Dorsolateral prefrontal cortex (tissue), 122 donors: ENCODE measurements at places on chromosomes 4 and X. TPM values are rescaled to one million over a fixed set of nuclear protein-coding genes. Genes with fewer than 3 reads are reported as not detected.

GRCh38 chr4:21795091-21795490 lies 153.5 kb downstream of the KCNIP4 start:
- no peak for DNase-seq

DNA sequence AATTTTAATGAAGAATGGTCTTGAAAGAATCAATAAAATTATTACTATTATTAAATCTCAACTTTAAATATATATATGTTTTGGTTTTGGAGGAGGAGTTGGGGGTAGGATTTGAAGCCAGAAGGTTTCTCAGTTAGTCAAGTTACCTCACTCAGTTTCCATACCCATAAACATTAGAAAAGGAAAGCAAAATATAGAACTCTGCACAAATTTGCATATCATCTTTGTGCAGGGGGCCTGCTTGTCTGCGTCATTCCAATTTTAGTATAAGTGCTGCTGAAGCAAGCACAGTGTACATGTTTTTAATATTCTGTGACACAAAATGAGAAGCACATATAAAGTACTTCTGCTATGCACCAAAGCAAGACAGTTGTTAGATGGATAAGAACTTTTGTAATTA lies 47.5 kb upstream of the SCRG1 start:
- DNase-seq = no peak

Gene MCF2
- total RNA-seq = 17.9 TPM

DNA sequence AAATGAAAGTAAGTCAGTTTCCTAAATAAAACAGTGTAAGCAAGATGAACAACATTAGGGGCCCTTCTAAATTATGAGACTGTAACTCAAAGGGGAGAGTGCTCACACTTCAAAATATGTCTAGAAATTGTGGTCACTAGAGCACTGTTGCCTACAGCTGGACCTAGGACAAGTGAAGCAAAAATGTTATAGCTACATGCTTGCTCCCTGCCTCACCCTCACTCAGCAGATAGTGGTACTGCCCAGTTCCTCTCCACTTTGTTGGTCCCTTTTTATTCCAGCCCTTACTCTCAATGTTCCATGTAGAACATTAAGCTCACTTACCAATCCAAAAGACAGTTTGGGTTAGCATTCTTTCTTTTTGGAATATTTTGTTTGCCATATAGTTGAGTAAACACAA lies 147.3 kb downstream of the GRIA3 start:
- DNase-seq = no peak

Gene ZNF630
- total RNA-seq = 7.3 TPM

DNA sequence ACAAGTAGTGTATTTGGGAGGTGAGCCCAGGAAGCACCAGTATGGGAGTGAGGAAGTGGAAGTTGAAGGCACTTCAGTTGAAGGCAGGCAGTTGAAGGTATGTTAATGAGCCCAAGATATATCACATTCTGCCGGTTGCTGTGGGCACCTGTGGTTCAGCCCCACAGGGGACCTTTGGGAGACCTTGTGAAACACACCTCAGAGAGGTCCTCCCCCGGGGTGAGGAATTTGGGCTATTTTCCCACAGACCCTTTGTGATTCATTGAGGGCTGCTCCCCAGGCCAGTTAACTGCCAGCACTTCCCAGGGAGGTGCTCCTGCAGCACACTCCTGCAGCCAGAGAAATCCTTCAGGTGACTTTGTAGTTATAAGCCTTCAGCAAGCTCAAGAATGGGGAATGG lies 45.9 kb downstream of the PTCHD1 start:
- no peak for DNase-seq

DNA sequence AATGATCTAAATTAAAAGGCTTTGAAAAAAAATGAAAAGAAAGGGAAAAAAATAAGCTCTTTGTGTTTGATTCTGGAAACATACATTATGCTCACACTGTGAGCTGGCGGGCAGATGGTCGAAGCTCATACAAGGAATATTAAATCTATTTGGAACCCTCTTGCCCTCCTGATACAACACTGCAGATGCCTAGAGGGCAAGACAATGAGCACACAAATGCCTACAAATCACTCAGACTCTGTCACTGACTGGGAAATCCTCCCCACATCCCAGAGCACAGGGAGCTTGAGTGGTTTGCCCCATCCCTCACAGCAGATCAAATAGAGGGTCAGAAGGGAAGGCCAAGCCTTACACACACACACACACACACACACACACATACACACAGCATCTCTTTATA lies 320.4 kb downstream of the HNRNPD start:
- no peak for DNase-seq

DNA sequence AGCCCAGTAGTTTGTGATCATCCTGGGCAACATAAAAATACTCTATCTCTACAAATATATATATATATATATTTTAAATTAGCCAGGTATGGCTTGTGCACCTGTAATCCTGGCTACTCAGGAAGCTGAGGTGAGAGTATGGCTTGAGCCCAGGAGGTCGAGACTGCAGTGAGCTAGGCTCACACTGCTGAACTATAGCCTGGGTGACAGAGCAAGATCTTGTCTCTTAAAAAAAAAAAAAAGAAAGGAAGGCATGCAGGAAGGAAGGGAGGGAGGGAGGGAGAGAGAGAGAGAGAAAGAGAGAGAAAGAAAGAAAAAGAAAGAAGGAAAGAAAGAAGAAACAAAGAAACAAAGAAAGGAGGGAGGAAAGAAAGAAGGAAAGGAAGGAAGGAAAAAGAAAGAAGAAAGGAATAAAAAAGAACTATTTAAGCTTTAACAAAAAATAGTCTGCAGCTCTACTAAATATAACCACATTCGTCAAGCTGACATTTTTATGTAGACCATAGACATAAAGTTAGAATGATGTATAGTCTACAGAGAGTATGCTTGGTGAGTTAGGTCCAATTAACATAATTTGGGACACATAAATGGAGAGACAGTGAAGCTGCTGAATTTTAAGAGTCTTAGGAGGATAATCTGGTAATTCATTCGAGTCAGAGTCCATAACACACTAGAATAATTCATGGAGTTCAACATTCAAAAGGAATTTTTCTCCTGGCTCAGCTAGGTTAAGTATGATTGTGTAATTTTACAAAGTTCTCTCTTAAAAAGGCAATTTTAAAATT lies 111.9 kb downstream of the GLRA3 start:
- no peak for DNase-seq

GRCh38 chrX:94435799-94436198 lies 761.8 kb downstream of the FAM133A start:
- DNase-seq = no peak
